ENCODE measurements at places on chromosomes 3 and 15.

- no peak for DNase-seq
These were observed 46.9 kb downstream of the GADL1 start for GRCh38 chr3:30847592-30847991.

DNA sequence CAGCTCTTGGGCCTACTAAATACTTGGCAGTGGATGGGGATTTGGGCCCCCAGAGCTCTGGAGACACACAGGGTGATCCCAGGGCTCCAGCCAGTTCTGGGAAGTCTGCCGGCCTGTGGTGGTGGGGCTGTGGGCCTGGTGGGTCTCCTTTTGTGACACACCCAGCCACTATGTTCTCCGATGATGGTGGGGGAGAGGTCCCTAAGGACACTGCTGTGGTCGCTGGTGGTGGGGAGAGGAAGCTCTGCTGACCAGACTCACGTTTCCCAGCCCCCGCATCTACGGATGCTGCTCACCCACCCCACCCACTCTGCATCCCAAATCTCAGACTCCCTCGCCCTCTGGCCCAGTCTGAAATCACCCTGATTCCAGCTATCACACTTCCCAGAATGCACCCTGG lies 396 bp downstream of the PLA2G4D start:
- DNase-seq, result no peak

- DNase-seq, result no peak
These were observed 44.5 kb downstream of the PARP14 start for GRCh38 chr3:122725106-122725505.

GRCh38 chr15:55914446-55914845 lies 79.0 kb downstream of the NEDD4 start:
- DNase-seq, result no peak

GRCh38 chr3:64188810-64189560 lies 36.3 kb downstream of the PRICKLE2 start:
- peak; percentile 50 for DNase-seq

GRCh38 chr3:111542611-111543300 lies 759 bp downstream of the CD96 start:
- DNase-seq, result no peak

DNA sequence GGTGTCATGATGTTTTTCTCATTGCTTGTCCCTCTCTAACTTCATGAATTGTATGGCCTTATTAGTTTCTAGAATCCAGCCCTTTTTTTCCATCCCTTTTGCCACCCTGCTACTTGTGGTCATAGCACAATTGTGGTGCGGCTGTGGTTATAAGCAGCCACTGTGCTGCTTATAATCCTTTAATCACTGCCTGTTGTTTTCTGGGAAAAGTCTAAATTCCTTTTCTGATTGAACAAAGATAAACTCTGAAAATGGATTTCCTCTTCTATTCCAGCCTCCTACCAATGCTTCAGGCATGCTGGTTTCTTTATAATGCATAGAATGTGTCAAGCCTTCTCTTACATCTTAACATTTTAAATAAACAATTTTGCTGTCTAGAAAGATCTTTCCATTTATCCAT lies 319.5 kb downstream of the C3orf38 start:
- DNase-seq, result no peak

GRCh38 chr3:81699536-81700320 lies 61.7 kb downstream of the GBE1 start:
- DNase-seq, result no peak

- DNase-seq, result no peak
These were observed 138.6 kb downstream of the SUCLG2 start for GRCh38 chr3:67515778-67516177.

DNA sequence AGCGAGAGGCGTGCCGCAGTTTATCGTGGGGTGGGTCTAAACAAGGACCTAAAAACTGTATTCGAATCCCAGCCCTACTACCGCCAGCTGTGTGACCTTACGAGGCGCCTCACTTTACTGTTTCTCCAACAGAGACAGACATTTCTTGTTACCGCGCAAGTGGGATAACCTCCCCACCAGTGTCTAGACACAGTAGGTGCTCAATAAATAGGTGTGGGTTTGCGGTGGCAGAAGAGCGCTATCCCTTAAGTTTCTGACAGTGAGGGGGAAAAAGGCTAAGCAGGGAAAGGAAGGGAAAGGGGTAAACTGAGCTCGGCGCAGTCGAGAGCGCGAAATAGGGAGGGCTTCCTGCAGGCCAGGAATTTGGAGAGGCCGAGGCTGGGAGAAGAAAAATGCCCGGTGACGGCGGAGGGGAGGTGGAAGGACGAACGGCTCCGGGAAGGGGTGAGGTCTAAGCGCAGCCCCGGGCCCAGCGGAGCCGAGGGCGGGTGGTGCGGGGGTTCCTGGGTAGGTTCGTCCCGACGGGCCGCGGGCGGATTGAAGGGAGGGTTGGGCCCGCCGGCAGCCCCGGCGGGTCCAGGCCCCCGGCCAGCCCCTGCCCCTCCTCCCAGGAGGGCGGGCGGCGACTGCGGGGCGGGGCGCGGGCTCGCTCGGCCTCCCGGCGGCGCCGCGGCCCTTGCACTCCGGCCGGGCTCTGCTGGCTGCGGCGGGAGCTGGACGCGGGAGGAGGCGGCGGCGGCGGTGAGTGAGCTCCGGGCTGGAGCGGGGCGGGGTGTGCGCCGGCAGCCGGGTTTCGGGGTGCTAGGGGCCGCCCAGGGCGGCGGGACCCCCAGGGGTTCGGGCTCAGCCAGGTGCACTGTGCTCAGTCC lies at the start of gene CGNL1:
TSS of gene CGNL1 (plus strand) at position 679 of the 869 bp plus-strand sequence. CDS start 61,495 bp downstream, outside the sequence.
- DNase-seq, result peak; percentile 61

Measured in Calu3 (cell line).